Breast epithelium (tissue), 4 donors: ENCODE measurements at places on chromosomes 5 and 9. TPM values are rescaled to one million over a fixed set of nuclear protein-coding genes. Genes with fewer than 3 reads are reported as not detected.
A peak's percentile ranks its signal among the peaks of the same experiment; 100 is the strongest.

DNA sequence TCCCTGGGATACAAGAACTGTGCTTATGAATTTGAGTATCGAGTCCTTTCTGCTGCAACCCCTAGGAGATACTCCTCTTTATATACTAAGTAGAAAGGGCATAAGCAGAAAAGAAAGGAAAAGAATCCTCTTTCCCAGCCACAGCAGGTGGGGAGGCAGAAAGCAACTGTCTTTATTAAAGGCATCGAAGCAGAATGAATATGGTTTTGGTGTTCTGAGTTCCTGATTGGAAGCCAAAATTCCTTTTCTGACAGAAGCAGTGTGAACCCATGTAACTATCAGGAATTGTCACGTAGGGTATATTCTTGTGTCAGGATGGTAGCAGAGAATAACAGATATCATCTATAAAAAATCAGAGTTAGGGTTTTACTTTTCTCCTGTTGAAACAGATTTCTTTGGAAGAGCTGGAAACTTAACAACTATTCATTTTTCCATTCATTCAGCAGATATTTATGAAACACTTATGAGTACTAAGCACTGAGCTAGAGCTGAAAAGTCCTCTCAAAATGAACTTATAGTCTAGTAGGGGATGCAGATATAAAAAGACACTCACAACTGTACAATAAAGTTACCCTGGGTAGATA lies 96.5 kb upstream of the LHFPL2 start:
- H3K27ac ChIP-seq, result peak overlapping the region; percentile 81
- no peaks in the 10 kb centered on the region for H3K4me1 ChIP-seq
- no peak for DNase-seq
- H3K36me3 ChIP-seq, result no peaks in the 10 kb centered on the region
- H3K4me3 ChIP-seq, result no peak overlapping the region
- H3K27me3 ChIP-seq, result no peaks in the 10 kb centered on the region

GRCh38 chr9:89798547-89799120 lies 193.8 kb downstream of the GADD45G start:
- no peak for DNase-seq
- no peaks in the 10 kb centered on the region for H3K36me3 ChIP-seq
- H3K4me1 ChIP-seq, result no peaks in the 10 kb centered on the region
- H3K27me3 ChIP-seq, result no peaks in the 10 kb centered on the region

DNA sequence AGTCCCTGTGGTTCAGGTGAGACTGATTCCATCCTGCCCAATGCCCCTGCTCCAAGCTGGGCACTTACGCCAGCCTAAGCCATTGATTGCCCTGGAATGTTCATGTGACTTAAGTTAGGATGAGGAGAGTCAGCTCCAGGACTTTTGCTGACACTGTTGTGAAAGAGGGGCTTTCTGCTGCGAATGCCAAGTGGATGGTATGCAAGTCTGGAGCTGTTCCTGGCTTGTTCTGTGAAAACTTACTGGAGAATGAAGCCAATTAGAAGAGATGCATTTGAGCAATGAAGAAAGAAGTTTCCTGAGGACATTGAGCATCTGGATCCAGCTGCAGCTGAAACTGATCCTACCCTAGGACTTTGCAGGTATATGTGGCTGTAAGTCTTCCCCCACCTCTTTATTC lies 61.2 kb upstream of the ZFR start:
- DNase-seq, result no peak
- peaks cover 9% of the 10 kb centered on the region for H3K4me1 ChIP-seq
- H3K27me3 ChIP-seq, result no peaks in the 10 kb centered on the region

- H3K36me3 ChIP-seq, result no peaks in the 10 kb centered on the region
- no peak overlapping the region for H3K27ac ChIP-seq
- no peak overlapping the region for H3K4me3 ChIP-seq
- no peak for DNase-seq
- H3K4me1 ChIP-seq, result no peaks in the 10 kb centered on the region
- no peaks in the 10 kb centered on the region for H3K27me3 ChIP-seq
Observed at GRCh38 chr5:8391911-8392310, 523.0 kb downstream of the MTRR start.

DNA sequence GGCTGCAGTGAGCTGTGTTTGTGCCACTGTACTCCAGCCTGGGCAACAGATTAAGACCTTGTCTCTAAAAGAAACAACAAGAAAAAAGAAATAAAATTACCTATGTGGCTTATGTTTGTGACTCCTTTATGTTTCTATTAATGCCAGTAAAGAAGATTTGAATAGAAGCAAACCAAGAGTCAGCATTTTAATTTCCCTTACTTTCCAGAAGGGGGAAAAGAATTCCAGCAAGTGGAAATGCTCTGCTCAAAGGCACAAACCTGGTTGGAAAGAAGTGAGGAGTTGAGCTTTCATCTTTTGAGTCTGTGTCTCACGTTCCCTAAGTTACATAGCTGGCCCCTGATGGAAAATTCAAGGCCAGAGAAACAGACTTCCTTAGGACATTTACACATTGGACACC lies 23.6 kb upstream of the ELL2 start:
- DNase-seq, result no peak
- H3K4me3 ChIP-seq, result no peak overlapping the region
- no peak overlapping the region for H3K27ac ChIP-seq
- no peaks in the 10 kb centered on the region for H3K4me1 ChIP-seq
- H3K27me3 ChIP-seq, result no peaks in the 10 kb centered on the region

DNA sequence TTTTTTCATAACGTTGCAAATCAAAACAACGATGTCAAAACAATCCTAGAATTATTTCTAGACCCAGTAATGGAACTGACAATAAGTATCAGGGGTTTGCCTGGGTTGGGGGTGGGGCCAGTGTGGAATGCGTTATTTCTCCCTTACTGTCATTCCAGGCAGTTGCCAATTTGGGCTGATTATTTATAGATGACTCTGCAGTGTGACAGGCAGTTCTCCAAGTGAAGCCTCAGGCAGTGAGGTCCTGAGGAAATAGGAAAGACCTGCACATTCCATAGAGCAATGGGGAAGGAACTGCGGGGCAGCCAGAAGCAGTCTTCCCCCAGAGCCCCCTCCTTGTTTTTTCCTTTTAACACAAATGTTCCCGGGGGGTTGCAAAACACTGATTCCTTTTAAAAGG lies 179.0 kb downstream of the YTHDC2 start:
- H3K27ac ChIP-seq, result no peak overlapping the region
- no peaks in the 10 kb centered on the region for H3K36me3 ChIP-seq
- H3K27me3 ChIP-seq, result no peaks in the 10 kb centered on the region
- H3K4me1 ChIP-seq, result no peaks in the 10 kb centered on the region
- H3K4me3 ChIP-seq, result no peak overlapping the region

- H3K36me3 ChIP-seq, result no peaks in the 10 kb centered on the region
- H3K27ac ChIP-seq, result peak overlapping the region; percentile 99
- H3K4me1 ChIP-seq, result no peaks in the 10 kb centered on the region
Observed at GRCh38 chr9:14318361-14318760, 4.4 kb upstream of the NFIB start.

- no peaks in the 10 kb centered on the region for H3K36me3 ChIP-seq
- no peak overlapping the region for H3K4me3 ChIP-seq
- DNase-seq, result no peak
- no peaks in the 10 kb centered on the region for H3K4me1 ChIP-seq
Observed at GRCh38 chr9:18863791-18864190, 169.2 kb downstream of the SAXO1 start.

- no peak overlapping the region for H3K27ac ChIP-seq
- H3K27me3 ChIP-seq, result no peaks in the 10 kb centered on the region
- H3K36me3 ChIP-seq, result no peaks in the 10 kb centered on the region
- H3K4me1 ChIP-seq, result no peaks in the 10 kb centered on the region
Observed at GRCh38 chr5:639253-639530, 27.1 kb downstream of the CEP72 start.

- no peaks in the 10 kb centered on the region for H3K36me3 ChIP-seq
- no peak for DNase-seq
- H3K27ac ChIP-seq, result no peak overlapping the region
- H3K4me1 ChIP-seq, result no peaks in the 10 kb centered on the region
Observed at GRCh38 chr9:117768750-117769395, 64.7 kb downstream of the TLR4 start.

DNA sequence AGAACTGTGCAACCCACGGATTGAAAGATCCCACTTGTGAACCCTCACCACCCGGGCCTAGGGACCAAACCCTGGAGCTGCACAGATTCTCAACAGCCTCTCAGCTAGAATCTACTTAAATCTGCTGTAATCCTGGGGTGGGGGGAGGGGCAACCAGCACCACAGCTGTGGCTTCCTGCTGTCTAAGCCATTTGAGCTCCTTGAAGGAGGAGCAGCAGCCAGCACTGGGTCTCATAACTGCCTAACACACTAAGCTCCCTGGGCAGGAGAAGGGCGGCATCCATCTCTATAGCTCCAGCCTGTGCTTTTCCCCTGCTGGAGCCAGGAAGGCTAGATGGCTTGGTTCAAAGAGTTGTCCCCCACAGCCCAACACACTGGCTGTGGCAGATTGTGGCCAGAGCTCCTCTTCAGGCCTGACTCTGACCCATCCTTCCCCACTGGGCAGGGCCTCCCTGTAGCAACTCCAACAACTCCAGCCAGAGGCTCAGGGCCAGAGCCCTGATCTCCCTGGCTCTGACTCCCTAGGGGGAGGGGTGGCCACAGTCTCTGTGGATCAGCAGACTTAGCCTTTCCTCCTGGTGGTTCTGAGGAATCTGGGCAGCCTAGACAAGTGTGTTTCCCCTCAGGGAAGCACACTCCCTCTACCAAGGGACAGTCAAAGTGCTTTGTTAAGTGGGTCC lies 72.0 kb upstream of the C9orf72 start:
- no peaks in the 10 kb centered on the region for H3K4me1 ChIP-seq
- no peaks in the 10 kb centered on the region for H3K27me3 ChIP-seq
- DNase-seq, result no peak
- H3K4me3 ChIP-seq, result no peak overlapping the region

DNA sequence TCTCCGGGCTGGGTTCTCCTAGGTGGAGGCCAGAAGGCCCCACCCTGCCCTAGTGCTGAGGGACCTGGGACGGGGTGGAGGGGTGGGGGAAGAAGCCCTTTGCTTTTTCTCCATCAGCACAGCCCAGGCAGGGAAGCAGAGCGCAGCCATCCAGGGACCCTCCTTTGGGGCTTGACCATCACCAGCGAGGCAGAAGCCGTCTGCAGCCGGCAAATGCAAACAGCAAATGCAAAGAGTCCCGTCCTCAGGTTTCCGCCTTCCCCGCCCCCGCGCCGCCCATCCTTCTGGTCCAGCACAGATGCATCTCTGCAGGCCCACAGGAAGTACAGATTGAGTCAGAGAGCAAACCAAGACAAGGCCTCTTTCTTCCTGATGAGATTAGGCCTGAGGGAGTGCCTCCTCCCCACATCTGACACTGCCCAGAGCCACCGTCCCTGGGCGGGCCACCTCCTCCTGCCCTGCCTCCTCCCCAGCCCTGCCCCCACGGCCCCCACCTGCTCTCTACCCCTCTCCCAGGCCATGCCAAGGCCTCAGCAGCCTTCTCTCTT lies 23.4 kb downstream of the CORO2A start:
- H3K27ac ChIP-seq, result no peak overlapping the region
- no peaks in the 10 kb centered on the region for H3K27me3 ChIP-seq
- no peaks in the 10 kb centered on the region for H3K4me1 ChIP-seq
- peak; percentile 48 for DNase-seq
- no peaks in the 10 kb centered on the region for H3K36me3 ChIP-seq

- no peaks in the 10 kb centered on the region for H3K4me1 ChIP-seq
- no peak for DNase-seq
- peaks cover 4% of the 10 kb centered on the region for H3K27me3 ChIP-seq
- no peaks in the 10 kb centered on the region for H3K36me3 ChIP-seq
- no peak overlapping the region for H3K4me3 ChIP-seq
Observed at GRCh38 chr5:73393611-73394489, 54.7 kb downstream of the FOXD1 start.

DNA sequence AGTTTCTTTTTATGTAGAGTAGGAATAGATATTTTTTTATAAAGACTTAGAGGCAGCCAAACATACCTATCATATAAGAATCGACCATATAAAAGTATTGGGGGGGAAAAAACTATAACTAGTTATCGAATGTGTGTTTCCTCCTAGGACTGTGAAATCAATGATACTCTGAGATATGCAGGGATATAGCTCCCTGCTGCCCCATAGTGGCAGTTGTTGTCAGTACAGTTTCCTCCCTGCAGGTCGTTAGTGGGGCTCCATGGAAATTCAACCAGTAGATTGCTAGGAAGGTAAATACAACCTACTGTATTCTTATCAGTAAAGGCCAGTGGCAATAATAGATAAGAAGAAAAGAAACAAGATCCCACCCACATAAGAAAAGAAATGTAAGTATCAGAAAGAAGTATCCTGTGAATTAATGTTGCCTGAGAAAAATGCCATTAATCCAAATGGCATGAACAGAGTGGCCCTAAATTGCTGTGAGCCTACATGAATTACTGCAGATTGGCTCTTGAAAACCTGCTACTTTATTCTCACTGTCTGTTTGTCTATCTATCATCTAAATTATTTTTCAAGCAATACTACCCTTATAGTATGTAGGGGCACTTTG lies 136.9 kb upstream of the FBN2 start:
- H3K36me3 ChIP-seq, result no peaks in the 10 kb centered on the region
- H3K4me1 ChIP-seq, result no peaks in the 10 kb centered on the region
- DNase-seq, result no peak
- H3K27ac ChIP-seq, result no peak overlapping the region
- H3K27me3 ChIP-seq, result no peaks in the 10 kb centered on the region

DNA sequence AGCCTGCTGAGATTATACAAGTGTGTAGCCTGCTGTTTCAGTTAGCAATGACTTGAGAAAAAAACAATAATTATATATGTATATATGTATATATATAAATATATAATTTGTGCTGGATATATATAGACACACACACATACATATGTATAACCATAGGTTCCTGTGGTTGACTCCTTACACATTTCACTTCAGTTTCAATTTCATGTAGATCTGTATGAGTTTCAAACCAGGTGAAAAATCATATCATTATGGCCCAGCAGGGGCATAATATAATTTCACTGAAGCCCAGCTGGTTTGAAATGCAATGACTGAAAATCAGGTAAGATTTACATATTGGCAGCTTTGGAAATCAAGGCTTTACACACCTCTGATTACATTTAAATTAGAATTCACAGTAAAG lies 690.4 kb upstream of the CDH18 start:
- H3K36me3 ChIP-seq, result no peaks in the 10 kb centered on the region
- no peak overlapping the region for H3K4me3 ChIP-seq
- no peak for DNase-seq
- no peak overlapping the region for H3K27ac ChIP-seq

DNA sequence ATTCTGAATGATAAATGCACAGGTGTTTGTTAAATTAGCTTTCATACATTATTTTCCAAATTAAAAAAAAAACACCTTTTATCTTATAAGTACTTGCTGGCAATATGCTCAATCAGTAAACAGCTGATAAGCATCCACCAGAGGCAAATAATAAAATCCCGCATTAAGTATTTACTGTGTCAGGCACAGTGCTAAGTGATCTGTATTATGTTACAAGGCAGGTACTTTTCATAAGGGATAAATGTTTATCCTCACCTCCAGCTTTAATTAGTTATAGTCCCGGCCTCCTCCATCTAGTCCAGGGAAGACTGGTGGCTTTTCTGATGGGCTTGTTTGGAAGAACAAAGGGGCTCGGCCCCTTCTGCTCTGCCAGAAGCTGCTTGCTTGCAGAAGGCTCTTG lies 40.1 kb downstream of the PFDN1 start:
- no peak overlapping the region for H3K27ac ChIP-seq
- DNase-seq, result no peak
- H3K36me3 ChIP-seq, result no peaks in the 10 kb centered on the region
- no peaks in the 10 kb centered on the region for H3K4me1 ChIP-seq

- H3K36me3 ChIP-seq, result no peaks in the 10 kb centered on the region
- H3K27ac ChIP-seq, result no peak overlapping the region
- no peak for DNase-seq
- no peaks in the 10 kb centered on the region for H3K27me3 ChIP-seq
Observed at GRCh38 chr9:99544526-99544925, 277.2 kb upstream of the NR4A3 start.

The ARID3C gene
- total RNA-seq, result 0.29 TPM

The SLC24A2 gene
- 0.66 TPM for total RNA-seq

The ANKRD33B gene
- total RNA-seq, result 5.3 TPM

The PCDHGA1 gene
- total RNA-seq, result 1.3 TPM

The SPINK6 gene
- total RNA-seq, result not detected

The SYK gene
- total RNA-seq, result 11.8 TPM

The TUSC1 gene
- total RNA-seq, result 21.0 TPM

The LOX gene
- 35.4 TPM for total RNA-seq
